ENCODE measurements at places on chromosomes 7 and 10. TPM values are rescaled to one million over a fixed set of nuclear protein-coding genes. Genes with fewer than 3 reads are reported as not detected.

DNA sequence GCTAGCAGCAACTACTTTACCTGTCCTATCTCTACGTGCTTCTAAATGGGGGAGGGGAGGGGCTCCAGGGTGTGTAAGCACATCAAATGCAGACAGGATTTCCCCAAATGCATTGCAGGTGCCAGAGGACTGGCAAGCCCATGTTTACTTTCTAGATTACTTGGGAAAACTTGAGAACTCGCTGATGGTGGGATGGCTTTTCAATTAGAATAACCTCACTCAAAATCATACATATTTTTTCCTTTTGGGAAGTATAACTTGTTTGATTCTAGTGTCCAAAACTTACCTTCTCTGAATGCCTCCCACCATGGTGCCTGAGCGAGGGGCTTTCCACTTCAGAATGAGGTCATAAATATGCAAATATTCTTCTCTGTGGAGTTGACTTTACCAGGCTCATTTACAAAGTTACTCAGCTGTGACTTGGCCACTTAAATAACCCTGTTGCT is 191.3 kb upstream of the RHOBTB1 start:
- no peak overlapping the region for H3K27ac ChIP-seq
- H3K27me3 ChIP-seq, result no peaks in the 10 kb centered on the region
- H3K4me3 ChIP-seq, result no peak overlapping the region
- H3K36me3 ChIP-seq, result no peaks in the 10 kb centered on the region
- peaks cover 22% of the 10 kb centered on the region for H3K4me1 ChIP-seq
- no peak for DNase-seq

DNA sequence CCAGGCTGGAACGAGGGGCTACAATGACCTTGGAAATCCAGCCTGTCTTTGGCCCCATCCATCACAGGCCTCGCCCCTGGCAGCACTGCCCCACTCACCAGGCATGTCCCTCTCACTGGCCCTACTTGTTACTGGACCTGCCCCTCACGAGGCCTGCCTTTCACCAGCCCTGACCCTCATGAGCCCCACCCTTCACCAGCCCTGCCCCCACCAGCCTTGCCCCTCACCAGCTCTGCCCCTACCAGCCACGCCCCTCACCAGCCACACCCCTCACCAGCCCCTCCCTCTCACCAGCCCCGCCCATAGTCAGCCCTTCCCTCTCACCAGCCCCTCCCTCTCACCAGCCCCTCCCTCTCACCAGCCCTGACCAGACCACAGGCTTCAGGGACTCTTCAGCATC is 57.8 kb downstream of the COL26A1 start:
- no peak for DNase-seq
- no peaks in the 10 kb centered on the region for H3K27me3 ChIP-seq
- H3K36me3 ChIP-seq, result peaks cover 6% of the 10 kb centered on the region
- no peaks in the 10 kb centered on the region for H3K4me1 ChIP-seq
- no peak overlapping the region for H3K4me3 ChIP-seq
- no peak overlapping the region for H3K27ac ChIP-seq

DNA sequence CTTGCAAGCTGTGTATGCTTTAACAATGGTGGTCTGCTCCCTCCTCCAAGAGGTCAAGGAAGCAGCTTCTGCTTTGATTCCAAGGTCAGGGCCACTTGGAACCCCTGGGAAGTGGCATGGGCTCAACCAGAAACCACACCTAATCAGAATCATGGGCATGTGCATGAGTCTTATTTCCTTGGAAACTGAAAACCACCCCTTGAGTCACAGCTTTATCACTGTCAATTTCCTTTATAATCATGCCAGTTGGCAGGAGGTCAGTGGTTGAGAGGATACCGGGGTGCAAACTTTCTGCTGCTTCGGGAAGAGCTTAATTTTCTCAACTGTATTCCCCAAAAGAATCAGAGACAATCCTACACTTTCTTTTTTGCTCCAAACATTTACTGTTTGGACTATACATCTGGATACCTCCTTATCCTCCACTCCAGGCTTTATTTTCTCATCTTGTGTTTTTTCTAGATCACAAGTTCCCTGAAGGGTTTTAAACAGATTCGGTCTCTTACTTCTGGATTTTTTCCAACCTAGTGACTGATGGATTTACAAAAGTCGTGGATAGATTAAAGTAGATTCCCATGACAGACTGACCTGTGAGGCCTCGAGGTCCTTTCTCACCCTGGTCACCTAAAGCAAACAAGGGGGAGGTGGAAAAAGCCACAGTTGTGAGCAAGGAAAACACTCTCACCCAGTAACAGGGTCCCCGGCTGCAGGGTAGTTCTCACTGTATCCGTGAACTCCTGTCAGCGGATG is 36.0 kb downstream of the COL17A1 start:
- H3K36me3 ChIP-seq, result no peaks in the 10 kb centered on the region
- peaks cover 2% of the 10 kb centered on the region for H3K27me3 ChIP-seq
- no peak overlapping the region for H3K27ac ChIP-seq
- no peak for DNase-seq

- H3K4me1 ChIP-seq, result peaks cover 8% of the 10 kb centered on the region
- H3K27ac ChIP-seq, result no peak overlapping the region
- DNase-seq, result no peak
- no peaks in the 10 kb centered on the region for H3K36me3 ChIP-seq
These were observed 675.6 kb downstream of the MAGI2 start for GRCh38 chr7:78777829-78778228.

DNA sequence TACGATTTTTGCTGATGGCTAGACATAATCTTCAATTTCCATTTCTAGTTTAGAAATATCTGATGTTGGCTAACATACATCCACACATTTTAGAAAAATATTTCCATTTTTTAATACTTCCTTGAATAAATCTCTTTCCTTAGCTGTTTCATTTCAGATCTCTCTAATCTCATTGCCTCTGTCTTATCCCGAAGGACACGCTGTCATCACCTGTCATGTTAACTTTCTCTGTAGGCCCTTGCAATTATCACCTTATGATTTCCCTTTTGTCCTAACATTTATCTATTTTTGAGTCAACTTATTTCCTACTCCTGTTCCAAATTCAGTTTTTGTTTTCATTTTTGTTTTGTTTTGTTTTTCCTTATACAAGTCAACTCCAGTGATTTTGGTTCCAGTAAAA is 173.1 kb upstream of the POM121L12 start:
- no peak overlapping the region for H3K27ac ChIP-seq
- DNase-seq, result no peak
- no peaks in the 10 kb centered on the region for H3K36me3 ChIP-seq

GPAM gene
- total RNA-seq, result 19.7 TPM

AHR gene
- total RNA-seq, result 15.1 TPM

- DNase-seq, result no peak
- H3K27me3 ChIP-seq, result peaks cover 34% of the 10 kb centered on the region
- H3K36me3 ChIP-seq, result no peaks in the 10 kb centered on the region
- peaks cover 5% of the 10 kb centered on the region for H3K4me1 ChIP-seq
These were observed 4.1 kb upstream of the MMD2 start for GRCh38 chr7:4962872-4963775.

GPR85 gene
- 0.20 TPM for total RNA-seq

DNA sequence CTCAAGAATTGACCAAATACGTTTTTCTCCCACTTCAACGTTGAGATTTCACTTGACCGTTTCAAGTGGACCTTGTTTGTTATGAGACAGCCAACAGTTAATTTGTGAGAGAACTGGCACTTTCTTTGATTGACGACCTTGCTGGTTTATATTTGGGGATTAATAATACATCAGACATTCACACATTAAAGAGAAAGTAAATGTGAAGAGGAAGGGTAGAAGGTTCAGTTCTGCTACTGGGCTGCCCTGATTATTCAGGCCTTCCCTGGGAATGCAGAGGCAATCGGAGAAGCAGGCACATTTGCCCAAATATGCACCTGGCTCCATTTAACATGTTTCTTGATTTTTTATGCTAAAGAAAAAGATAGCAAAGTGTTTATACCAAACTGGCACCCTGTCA is 114.1 kb downstream of the POU6F2 start:
- H3K36me3 ChIP-seq, result no peaks in the 10 kb centered on the region
- H3K4me1 ChIP-seq, result peaks cover 3% of the 10 kb centered on the region
- no peaks in the 10 kb centered on the region for H3K27me3 ChIP-seq
- no peak overlapping the region for H3K27ac ChIP-seq
- H3K4me3 ChIP-seq, result no peak overlapping the region

DNA sequence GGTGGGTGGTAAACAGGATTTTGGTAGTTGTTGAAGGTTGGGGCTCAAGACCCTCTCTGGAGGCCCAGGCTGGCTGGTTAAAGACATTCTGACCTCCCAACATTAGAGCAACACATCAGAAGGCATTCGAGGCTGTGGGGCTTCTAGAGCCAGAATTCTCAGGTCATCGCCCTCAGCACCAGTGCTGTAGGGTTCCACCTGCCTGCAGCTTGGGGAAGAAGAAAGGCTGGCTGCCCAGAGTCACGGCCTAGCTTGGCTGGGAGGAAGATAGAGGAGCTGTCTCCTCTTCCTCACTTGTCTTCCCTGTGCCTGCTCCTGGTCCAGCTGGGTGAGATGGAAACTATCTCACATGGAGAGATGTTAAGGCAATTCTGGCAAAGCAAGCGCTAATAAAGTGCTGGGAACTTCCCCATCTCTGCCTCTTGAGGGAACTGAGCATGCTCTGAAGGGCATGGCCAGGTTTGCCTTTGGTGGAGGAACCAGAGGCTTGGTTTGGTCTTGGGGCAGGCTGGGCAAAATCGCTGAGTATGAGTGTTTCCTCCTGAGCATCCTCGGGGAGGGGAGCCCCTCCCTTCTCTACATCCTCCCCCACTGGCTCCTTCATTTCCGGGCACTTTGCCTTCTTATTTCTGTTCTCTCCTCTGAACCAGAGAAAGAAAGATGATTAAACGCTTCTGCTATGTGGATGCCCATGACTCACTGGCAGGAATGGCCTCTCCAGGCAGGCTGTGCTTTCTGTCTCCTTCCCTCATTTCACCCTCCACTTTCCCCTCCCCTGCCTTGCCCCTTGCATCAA is 509.0 kb upstream of the PODXL start:
- no peaks in the 10 kb centered on the region for H3K4me1 ChIP-seq
- H3K27ac ChIP-seq, result no peak overlapping the region
- H3K4me3 ChIP-seq, result no peak overlapping the region
- no peaks in the 10 kb centered on the region for H3K36me3 ChIP-seq

CALHM3 gene
- total RNA-seq, result 1.3 TPM

All from progenitor cell of endocrine pancreas (in vitro differentiated cells).